Natural killer cell treated with Interleukin-12 subunit alpha and Interleukin-12 subunit beta and Interleukin-15 and Interleukin-18, amount 100 ng/mL, for 72 hours (primary cell): ENCODE measurements at places on chromosomes 7 and 10.

DNA sequence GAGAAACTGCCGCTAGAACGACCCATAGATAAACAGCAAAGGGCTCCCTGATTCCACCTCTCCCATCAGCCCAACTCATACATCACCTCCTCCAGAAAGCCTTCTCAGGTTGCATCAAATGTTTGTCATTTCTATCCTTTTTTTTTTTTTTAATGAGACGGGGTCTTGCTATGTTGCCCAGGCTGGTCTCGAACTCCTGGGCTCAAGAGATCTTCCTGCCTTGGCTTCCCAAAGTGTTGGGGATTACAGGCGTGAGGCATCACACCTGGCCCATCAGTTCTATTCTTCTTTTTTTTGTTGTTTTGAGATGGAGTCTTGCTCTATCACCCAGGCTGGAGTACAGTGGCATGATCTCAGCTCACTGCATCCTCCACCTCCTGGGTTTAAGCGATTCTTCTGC is 7.0 kb downstream of the SPACDR start:
- H3K36me3 ChIP-seq: no peaks in the 10 kb centered on the region
- no peak overlapping the region for H3K4me3 ChIP-seq
- no peak for DNase-seq
- no peaks in the 10 kb centered on the region for H3K27me3 ChIP-seq

- H3K4me3 ChIP-seq: no peak overlapping the region
- no peaks in the 10 kb centered on the region for H3K4me1 ChIP-seq
- no peaks in the 10 kb centered on the region for H3K36me3 ChIP-seq
- no peaks in the 10 kb centered on the region for H3K27me3 ChIP-seq
- no peak for DNase-seq
- H3K27ac ChIP-seq: no peak overlapping the region
Observed at GRCh38 chr7:137328373-137329120, 15.0 kb downstream of the PTN start.

DNA sequence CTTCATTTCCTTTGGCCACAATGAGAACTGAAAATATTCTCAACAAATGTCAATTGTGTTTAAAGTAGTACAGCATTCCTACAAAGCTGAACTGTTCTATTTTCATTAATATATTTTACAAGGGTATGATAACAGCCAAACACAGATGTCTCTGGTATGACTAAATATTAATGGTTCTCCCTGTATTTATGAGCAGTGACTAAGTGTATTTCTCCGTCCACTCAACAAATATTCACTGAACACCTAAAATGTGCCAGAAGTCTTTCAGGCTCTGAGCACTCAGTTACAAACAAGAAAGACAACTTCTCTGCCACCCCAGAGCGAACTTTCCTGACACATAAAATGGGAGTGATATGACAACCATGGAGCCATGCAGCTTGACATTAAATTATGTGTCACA is 135.6 kb downstream of the VPS41 start:
- DNase-seq: no peak
- no peaks in the 10 kb centered on the region for H3K4me1 ChIP-seq
- no peaks in the 10 kb centered on the region for H3K27me3 ChIP-seq
- no peak overlapping the region for H3K27ac ChIP-seq
- peaks cover 29% of the 10 kb centered on the region for H3K36me3 ChIP-seq

DNA sequence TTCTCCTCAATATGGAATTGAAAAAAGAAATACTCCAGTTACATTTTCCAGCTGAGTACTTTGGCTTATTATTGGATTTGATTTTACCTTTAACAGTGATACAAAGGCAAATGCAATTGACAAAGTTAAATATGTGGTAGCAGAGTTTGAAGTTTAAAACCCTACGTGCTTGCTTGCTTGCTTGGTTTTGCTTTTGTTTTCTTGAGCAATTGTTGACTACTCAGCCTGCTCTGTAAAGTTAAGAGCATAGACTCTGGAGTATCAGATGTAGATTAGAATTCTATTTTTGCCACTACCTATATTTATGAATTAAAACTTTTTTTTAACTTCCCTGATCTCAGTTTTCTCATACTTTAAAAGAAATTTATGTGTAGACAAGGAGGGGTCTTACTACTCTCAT is 51.4 kb downstream of the PCDH15 start:
- DNase-seq: no peak
- H3K27me3 ChIP-seq: no peaks in the 10 kb centered on the region
- no peaks in the 10 kb centered on the region for H3K36me3 ChIP-seq
- H3K4me1 ChIP-seq: no peaks in the 10 kb centered on the region

- no peak overlapping the region for H3K27ac ChIP-seq
- H3K4me1 ChIP-seq: no peaks in the 10 kb centered on the region
- no peak for DNase-seq
- H3K27me3 ChIP-seq: peaks cover 18% of the 10 kb centered on the region
Observed at GRCh38 chr10:60950300-60950699, 6.3 kb upstream of the RHOBTB1 start.

DNA sequence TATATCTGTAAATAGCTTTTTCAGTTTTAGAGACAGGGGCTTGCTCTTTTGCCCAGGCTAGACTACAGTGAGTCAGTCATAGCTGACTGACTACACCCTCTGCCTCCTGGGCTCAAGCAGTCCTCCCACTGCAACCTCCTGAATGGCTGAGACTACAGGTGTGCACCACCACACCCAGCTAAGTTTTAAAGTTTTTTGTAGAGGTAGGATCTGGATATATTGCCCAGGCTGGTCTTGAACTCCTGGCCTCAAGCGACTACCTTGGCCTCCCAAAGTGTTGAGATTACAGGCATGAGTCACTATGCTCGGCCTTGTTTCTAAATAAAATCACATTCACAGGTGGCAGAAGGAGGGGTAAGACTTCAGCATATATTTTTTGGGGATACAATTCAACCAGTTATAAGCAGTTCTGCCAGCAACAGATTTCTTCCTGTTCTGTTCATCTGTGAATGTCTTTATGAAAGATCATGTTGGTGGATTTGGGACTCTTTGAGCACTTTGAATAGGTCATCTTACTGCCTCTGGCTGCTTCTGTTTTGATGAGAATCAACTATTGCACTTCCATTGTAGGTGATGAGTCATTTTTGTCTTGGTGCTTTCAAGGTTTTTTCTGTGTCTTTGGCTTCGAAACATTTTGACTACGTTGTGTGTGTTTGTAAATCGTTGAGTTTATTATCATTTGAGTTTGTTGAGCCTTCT is 15.7 kb downstream of the RBM33 start:
- H3K27ac ChIP-seq: peak overlapping the region; percentile 83
- H3K36me3 ChIP-seq: no peaks in the 10 kb centered on the region
- H3K4me3 ChIP-seq: peak overlapping the region; percentile 77
- no peak for DNase-seq

GRCh38 chr7:80070391-80070790 is 64.2 kb upstream of the GNAI1 start:
- no peak overlapping the region for H3K4me3 ChIP-seq
- H3K27ac ChIP-seq: no peak overlapping the region
- no peaks in the 10 kb centered on the region for H3K36me3 ChIP-seq

DNA sequence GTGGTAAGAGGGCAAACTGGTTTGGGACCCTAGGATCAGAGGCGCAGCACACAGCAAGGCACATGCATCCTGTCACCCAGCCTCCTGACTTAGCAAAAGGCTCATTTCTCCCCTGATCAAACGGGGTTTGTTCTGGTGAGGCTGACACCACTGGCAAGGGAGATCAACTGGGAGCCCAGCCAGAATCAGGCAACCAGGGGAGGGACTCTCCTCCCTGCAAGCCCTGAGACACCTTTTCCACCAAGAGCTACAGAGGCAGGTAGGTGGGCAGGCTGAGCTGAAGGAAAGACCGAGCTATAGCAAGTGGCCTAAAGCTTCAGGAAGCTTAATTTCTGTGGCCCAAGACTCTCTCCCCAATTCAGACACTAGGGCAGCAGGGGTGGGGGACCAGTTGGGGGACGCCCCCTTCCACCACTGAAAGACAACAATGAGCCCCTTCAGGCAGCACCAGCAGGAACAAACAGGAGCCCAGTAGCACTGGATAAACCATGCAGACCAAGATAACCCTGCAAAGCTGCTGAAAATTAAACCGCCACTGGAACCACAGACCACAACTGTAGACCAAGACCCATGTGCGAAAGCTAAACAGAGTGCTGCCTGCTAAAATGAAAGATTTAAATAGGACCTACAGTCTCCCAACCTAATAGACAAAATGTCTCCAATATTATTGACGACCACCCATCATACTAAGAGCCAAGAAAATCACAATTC is 27.1 kb upstream of the SAR1A start:
- H3K36me3 ChIP-seq: peaks cover 24% of the 10 kb centered on the region
- no peaks in the 10 kb centered on the region for H3K27me3 ChIP-seq
- no peak overlapping the region for H3K27ac ChIP-seq
- H3K4me3 ChIP-seq: peak overlapping the region; percentile 10
- peaks cover 17% of the 10 kb centered on the region for H3K4me1 ChIP-seq

- H3K4me3 ChIP-seq: no peak overlapping the region
- H3K27me3 ChIP-seq: no peaks in the 10 kb centered on the region
- DNase-seq: no peak
- no peak overlapping the region for H3K27ac ChIP-seq
- peaks cover 31% of the 10 kb centered on the region for H3K36me3 ChIP-seq
Observed at GRCh38 chr10:12006671-12007070, 35.9 kb downstream of the UPF2 start.

GRCh38 chr10:50576245-50576815 is 47.4 kb downstream of the SGMS1 start:
- H3K36me3 ChIP-seq: no peaks in the 10 kb centered on the region
- peak overlapping the region; percentile 21 for H3K4me3 ChIP-seq
- H3K27ac ChIP-seq: peak overlapping the region; percentile 43
- no peak for DNase-seq
- no peaks in the 10 kb centered on the region for H3K27me3 ChIP-seq

- no peaks in the 10 kb centered on the region for H3K27me3 ChIP-seq
- H3K4me3 ChIP-seq: no peak overlapping the region
- no peak for DNase-seq
- no peaks in the 10 kb centered on the region for H3K36me3 ChIP-seq
- peaks cover 11% of the 10 kb centered on the region for H3K4me1 ChIP-seq
Observed at GRCh38 chr7:75985518-75986146, 8.8 kb downstream of the TMEM120A start.

- no peaks in the 10 kb centered on the region for H3K36me3 ChIP-seq
- peaks cover 18% of the 10 kb centered on the region for H3K4me1 ChIP-seq
- peaks cover 42% of the 10 kb centered on the region for H3K27me3 ChIP-seq
- no peak for DNase-seq
Observed at GRCh38 chr10:68561865-68562649, 1.9 kb downstream of the TET1 start.

DNA sequence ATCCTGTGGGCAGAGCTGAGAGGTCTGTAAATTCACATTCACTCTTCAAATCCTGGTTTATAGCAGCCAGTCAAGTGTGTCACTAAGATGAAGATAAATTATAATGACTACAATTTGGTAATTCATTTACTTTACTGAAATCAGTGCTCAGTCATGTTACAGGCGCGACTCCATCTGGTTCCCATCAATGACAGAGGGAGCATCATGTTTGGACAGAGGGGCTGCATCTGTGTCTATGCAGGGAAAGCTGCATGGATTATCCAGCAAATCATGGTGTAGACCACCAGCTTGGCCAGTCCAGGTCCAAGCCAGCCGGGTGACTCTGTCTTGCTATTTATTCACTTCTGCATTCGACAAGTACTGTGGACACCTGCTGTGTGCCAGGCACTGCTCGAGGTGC is 214.1 kb upstream of the ZNF32 start:
- H3K4me3 ChIP-seq: no peak overlapping the region

DNA sequence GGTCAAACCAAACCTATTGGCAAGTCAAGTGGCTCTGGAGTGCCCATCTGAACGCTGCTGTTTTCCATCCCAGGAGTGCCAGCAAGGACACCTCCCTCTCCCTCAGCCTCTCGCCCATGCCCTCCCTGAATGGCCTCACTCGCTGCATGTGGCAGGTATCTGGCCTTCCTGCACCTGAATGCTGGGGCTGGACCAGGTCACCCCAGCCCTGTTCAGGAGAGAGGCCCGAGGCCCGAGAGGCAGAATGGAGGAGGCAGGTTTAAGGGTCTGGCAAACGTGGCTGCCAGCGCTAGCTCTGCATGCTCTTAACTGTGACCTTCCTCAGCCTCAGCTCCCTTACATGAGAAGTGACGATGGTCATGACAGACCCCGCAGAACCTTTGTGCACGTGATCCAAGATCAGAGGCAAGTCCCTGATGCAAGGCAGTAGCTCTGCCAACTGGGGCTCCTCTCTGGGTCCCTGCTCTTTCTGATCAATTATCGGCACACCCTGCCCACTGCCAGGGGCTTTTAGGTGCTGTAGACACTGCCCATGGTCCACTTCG is 295.7 kb upstream of the ZMIZ1 start:
- no peaks in the 10 kb centered on the region for H3K27me3 ChIP-seq
- H3K4me3 ChIP-seq: no peak overlapping the region
- no peaks in the 10 kb centered on the region for H3K4me1 ChIP-seq
- no peak for DNase-seq
